ENCODE measurements at places on chromosomes 3 and 15.

DNA sequence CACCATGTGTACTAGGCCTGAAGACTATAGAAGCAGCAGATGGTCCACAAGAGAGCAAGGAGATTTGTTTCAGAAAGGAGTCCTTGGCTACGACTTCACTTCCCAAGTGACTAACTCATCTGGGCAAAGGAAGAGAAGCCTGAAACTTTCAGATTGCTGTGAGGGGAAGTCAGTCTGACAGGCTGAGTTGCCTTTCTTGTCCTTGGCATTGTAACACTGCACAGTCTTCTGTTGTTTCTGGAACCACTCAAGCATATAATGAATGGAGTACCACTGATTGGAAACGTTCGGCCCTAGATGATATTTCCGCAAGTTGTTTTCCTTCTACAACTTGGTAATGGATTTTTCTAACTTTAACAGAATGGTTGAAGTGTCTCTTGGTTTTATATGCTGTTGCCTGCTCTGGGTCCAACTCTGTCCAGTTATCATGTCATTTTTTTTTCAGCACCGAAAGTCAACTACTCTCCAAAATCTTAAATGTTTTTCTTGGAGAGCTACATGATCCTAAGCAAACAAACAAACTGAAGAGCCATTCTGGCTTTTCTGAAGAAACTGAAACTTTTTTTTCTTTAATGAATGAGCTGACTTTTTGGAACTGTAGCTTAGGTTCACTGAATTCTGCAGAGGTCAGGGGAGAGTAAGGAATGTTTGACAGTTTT, 685.7 kb downstream of the MECOM start:
- H3K27ac ChIP-seq: peak overlapping the region; percentile 31
- H3K36me3 ChIP-seq: no peaks in the 10 kb centered on the region
- H3K27me3 ChIP-seq: no peaks in the 10 kb centered on the region
- no peaks in the 10 kb centered on the region for H3K4me1 ChIP-seq
- no peak for DNase-seq

DNA sequence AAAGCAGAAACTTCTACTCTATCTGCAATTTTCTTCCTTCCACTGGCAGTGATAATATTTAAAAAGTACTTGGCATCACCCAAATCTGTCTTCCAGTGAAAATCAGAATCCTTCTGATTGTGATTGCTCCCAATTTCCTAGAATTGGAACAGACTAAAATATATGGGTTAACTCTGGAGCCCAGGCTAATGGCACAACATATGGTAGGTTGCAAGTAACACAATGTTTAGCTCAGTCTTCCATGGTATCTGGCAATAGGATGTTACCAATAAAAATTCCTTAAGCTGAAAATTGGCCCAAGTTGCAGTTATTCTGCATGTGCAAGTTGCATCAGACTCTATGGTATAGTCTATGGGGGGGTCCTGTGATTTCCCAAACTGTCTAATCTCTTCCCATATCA, 273.5 kb upstream of the ADAMTS9 start:
- no peaks in the 10 kb centered on the region for H3K27me3 ChIP-seq
- H3K4me1 ChIP-seq: no peaks in the 10 kb centered on the region

- H3K36me3 ChIP-seq: no peaks in the 10 kb centered on the region
- H3K27me3 ChIP-seq: no peaks in the 10 kb centered on the region
- no peak overlapping the region for H3K27ac ChIP-seq
Measured at GRCh38 chr3:85875589-85875988, 916.8 kb downstream of the CADM2 start.

- H3K27me3 ChIP-seq: no peaks in the 10 kb centered on the region
- no peak for DNase-seq
- no peaks in the 10 kb centered on the region for H3K36me3 ChIP-seq
Measured at GRCh38 chr3:173819368-173819767, 421.8 kb downstream of the NLGN1 start.

- H3K27ac ChIP-seq: peak overlapping the region; percentile 75
- DNase-seq: no peak
- no peaks in the 10 kb centered on the region for H3K27me3 ChIP-seq
- H3K36me3 ChIP-seq: peaks cover 6% of the 10 kb centered on the region
- H3K4me3 ChIP-seq: peak overlapping the region; percentile 90
Measured at GRCh38 chr3:154121701-154122551, 736 bp downstream of the ARHGEF26 start.

GRCh38 chr15:100106732-100107131, 235.0 kb downstream of the ADAMTS17 start:
- H3K4me3 ChIP-seq: no peak overlapping the region
- H3K4me1 ChIP-seq: peaks cover 27% of the 10 kb centered on the region
- no peaks in the 10 kb centered on the region for H3K36me3 ChIP-seq
- H3K27me3 ChIP-seq: no peaks in the 10 kb centered on the region
- peak overlapping the region; percentile 46 for H3K27ac ChIP-seq
- peak; percentile 54 for DNase-seq

DNA sequence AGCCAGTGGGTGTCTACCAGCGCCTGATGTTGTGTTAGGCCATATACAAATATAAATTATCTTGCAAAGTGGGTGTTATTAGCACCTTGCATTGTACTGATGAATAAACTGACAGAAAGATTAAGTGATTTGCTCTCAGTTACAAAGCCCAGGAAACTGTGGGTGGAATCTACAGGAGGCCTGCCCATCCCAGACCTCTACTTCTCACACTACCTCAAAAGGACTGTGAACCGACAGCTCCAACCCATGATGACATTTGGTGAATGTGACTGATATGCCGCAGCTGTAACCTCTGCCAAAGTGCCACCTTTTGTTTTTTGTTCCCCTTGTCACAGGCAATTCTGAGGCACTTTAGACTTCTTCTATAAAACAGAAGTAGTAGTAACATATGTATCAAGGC, 43.7 kb upstream of the KCNMB2 start:
- H3K4me1 ChIP-seq: no peaks in the 10 kb centered on the region
- no peaks in the 10 kb centered on the region for H3K27me3 ChIP-seq
- H3K4me3 ChIP-seq: no peak overlapping the region
- no peak for DNase-seq

- H3K27ac ChIP-seq: no peak overlapping the region
- no peak overlapping the region for H3K4me3 ChIP-seq
- no peaks in the 10 kb centered on the region for H3K4me1 ChIP-seq
- no peaks in the 10 kb centered on the region for H3K27me3 ChIP-seq
- no peaks in the 10 kb centered on the region for H3K36me3 ChIP-seq
Measured at GRCh38 chr3:102339671-102340070, 95.1 kb upstream of the ZPLD1 start.

GRCh38 chr15:63344731-63345390, 36.8 kb downstream of the CA12 start:
- H3K4me1 ChIP-seq: no peaks in the 10 kb centered on the region
- H3K27me3 ChIP-seq: no peaks in the 10 kb centered on the region
- DNase-seq: no peak

DNA sequence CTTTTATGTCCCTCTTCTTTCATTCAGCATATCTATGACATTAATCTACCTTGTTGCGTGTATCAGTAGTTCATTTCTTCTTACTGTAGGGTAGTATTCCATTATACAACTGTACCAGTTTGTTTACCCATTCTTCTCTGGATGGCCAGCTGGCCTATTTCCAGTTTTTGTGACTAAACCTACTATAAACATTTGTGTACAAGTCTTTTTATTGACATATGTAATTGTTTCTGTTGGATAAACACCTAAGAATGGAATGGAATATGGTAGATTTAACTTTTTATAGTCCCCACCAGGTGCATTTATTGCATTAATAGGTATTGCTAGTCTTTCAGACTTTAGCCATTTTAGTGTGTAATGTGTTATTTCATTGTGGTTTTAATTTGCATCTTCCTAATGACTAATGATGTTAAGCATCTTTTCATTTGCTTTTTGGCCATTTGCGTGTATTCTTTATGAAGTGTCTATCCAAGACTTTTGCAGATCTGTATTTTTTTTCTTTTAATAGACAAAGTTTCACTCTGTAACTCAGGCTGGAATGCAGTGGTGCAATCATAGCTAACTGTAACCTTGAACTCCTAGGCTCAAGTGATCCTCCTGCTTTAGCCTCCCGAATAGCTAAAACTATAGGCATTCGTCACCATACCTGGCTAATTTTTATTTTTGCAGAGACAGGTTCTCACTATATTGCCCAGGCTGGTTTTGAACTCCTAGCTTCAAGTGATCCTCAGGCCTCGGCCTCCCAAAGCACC, 41.9 kb upstream of the XRN1 start:
- H3K36me3 ChIP-seq: peaks cover 34% of the 10 kb centered on the region
- no peak overlapping the region for H3K27ac ChIP-seq
- no peak for DNase-seq
- no peaks in the 10 kb centered on the region for H3K4me1 ChIP-seq
- H3K4me3 ChIP-seq: no peak overlapping the region
- H3K27me3 ChIP-seq: no peaks in the 10 kb centered on the region

DNA sequence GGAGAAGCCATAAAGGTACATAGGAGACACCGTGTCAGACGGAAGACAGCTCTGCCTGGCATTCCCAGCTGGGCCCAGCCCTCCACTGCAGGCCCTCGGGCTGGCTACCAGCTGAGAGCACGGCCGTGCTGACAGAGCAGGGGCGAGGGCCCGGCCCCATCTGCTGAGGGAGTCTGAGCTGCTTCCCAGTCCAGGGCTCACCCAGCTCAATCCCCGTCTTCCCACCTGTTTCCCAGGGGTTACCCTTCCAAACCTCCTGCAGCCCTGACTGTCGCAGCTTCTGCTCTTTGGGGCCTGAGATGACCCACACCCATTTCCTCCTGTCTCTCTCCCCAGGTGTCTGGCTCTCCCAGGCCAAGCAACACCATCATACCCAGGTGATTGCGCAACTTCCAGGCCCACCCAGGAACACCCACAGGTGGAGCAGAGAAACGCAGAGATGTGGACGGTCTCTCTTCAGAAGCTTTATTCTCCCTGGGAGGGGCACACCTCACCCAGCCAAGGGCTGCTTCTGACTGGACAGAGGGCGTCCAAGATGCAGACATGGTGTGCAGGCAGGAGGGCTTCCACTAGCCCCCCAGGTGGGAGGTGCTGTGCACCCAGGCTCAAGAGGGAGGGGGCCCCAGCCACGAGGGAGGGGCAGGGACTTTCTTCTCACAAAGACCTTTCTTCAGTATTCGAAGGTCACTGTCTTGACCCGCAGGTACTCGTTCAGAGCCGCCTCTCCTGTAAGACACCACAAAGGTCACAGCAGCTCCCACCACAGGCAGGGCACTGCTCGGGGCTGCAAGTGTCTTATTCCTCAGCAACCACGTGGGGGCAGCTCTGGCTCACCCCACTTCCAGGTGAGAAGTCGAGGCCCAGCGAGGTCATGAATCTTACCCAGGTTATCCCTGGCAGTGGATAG, 19.4 kb upstream of the SLC41A3 start:
- no peak overlapping the region for H3K4me3 ChIP-seq
- DNase-seq: peak; percentile 62
- H3K36me3 ChIP-seq: peaks cover 14% of the 10 kb centered on the region
- peak overlapping the region; percentile 96 for H3K27ac ChIP-seq
- H3K27me3 ChIP-seq: no peaks in the 10 kb centered on the region

- no peaks in the 10 kb centered on the region for H3K4me1 ChIP-seq
- H3K27me3 ChIP-seq: no peaks in the 10 kb centered on the region
- no peak overlapping the region for H3K27ac ChIP-seq
- H3K4me3 ChIP-seq: no peak overlapping the region
- H3K36me3 ChIP-seq: no peaks in the 10 kb centered on the region
Measured at GRCh38 chr3:116140100-116140689, 305.1 kb downstream of the LSAMP start.

GRCh38 chr15:99408236-99409096, 157.2 kb downstream of the LRRC28 start:
- DNase-seq: no peak
- H3K4me3 ChIP-seq: no peak overlapping the region
- no peaks in the 10 kb centered on the region for H3K36me3 ChIP-seq

DNA sequence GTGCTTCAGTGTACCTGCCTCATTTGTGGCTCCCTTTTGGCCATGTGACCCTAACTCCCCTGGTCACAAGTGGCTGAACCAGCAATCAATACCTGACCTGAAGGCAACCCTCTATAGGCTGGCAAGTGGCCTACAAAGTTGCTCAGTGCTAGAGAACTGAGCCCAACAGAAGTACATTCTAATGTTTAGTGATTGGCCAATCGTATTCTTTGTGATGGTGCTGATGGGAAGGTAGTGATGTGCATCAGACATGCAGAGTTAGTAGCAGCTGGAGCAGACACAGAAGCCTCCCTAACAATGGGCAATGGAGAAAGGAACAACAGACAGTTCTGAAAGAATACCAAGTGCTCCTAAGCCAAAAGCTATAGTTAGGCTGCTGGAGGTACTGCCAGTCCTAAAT, 10.4 kb upstream of the ATOSA start:
- H3K4me1 ChIP-seq: no peaks in the 10 kb centered on the region
- H3K4me3 ChIP-seq: no peak overlapping the region
- H3K27me3 ChIP-seq: no peaks in the 10 kb centered on the region
- H3K36me3 ChIP-seq: no peaks in the 10 kb centered on the region
- no peak for DNase-seq

DNA sequence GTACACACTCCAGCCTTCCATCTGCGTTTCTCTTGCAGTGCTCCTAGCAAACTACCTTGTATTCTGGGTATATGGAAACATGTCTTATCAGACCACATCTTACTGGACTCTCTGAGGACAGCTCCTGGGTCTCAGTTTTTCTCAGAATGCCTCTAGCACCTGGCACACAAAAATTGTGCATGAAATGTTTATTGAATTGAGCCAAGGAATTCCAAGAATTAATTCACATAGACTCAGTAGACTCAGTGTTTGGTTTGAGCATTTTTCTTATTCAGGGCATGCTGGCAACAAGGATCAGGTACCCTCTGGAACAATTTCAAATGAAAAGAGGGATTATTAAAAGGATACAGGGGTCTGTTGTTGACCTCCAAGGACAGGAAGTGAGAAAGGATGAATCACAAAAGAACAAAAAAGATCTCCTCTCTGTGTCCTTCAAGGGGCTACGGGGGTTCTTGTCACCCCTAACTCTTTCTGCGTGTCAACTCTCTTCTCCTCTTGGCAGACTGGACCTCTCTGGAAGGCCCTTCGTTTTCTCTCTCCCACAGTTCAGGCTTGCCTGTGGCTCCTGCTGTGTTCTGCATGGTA, 270.0 kb upstream of the HES1 start:
- no peaks in the 10 kb centered on the region for H3K27me3 ChIP-seq
- H3K27ac ChIP-seq: no peak overlapping the region
- no peak for DNase-seq
- H3K4me1 ChIP-seq: no peaks in the 10 kb centered on the region

DNA sequence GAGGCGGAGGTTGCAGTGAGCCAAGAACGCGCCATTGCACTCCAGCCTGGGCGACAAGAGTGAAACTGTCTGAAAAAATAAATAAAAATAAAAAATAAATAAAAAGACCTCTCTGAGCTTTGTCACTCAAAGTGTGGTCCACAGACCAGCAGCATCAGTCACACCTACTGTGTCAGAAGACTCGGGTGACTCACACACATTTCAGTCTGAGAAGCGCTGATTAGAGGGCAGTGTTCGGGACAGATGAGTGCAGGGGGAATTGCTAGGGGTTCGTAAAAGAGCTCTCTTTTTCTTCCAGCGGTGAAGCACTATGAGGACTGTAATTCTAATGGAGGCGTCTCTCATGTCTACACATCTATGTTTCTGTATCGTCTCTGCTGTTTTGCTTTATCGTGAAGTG, 5.7 kb downstream of the PODXL2 start:
- H3K4me1 ChIP-seq: peaks cover 6% of the 10 kb centered on the region
- H3K4me3 ChIP-seq: no peak overlapping the region
- H3K36me3 ChIP-seq: no peaks in the 10 kb centered on the region
- DNase-seq: no peak
- no peaks in the 10 kb centered on the region for H3K27me3 ChIP-seq
- no peak overlapping the region for H3K27ac ChIP-seq

Measured in ascending aorta (tissue), 2 donors.